ENCODE measurements at places on chromosomes 2 and 18. TPM values are rescaled to one million over a fixed set of nuclear protein-coding genes. Genes with fewer than 3 reads are reported as not detected.

FKBP1B gene
- 0.64 TPM for total RNA-seq

GRCh38 chr2:216918088-216918680 lies 58.3 kb upstream of the TNP1 start:
- no peak for DNase-seq

GRCh38 chr2:96877042-96877451 lies 7.2 kb upstream of the SEMA4C start:
- DNase-seq = no peak

DNA sequence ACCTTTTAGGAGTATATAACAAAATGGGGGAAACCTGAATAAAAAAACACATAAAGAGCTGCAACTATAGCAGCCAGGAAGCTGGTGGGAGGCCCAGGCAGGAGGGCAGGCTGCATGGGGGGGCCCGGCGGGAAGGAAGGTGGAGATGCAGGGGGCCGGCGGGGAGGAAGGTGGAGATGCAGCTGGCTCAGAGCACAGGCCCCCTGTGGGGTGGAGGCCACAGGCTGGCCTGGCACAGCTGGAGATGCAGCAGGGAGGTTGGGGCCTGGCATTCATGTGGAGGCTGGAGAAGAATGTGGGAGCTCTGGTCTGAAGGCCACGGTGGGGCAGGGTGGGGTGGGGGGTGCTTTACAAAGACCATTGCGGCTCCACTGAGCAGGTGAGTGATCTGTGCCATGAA lies 31.4 kb downstream of the FAM228A start:
- DNase-seq = no peak

DNA sequence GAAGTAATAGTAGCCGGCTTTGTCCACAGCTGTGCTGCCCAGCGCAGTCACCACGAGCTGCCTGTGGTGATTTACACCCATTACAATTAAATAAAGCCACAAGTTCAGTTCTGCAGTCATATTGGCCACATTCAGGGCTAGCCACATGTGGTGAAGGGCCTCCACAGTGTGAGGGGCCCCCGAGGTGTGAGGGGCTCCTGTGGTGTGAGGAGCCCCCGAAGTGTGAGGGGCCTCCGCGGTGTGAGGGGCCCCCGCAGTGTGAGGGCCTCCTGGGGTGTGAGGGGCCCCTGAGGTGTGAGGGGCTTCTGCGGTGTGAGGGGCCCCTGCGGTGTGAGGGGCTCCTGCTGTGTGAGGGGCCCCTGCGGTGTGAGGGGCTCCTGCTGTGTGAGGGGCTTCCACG lies 191.2 kb downstream of the CTIF start:
- DNase-seq = no peak

GRCh38 chr2:54384301-54385203 lies 71.6 kb upstream of the SPTBN1 start:
- DNase-seq = no peak

DNA sequence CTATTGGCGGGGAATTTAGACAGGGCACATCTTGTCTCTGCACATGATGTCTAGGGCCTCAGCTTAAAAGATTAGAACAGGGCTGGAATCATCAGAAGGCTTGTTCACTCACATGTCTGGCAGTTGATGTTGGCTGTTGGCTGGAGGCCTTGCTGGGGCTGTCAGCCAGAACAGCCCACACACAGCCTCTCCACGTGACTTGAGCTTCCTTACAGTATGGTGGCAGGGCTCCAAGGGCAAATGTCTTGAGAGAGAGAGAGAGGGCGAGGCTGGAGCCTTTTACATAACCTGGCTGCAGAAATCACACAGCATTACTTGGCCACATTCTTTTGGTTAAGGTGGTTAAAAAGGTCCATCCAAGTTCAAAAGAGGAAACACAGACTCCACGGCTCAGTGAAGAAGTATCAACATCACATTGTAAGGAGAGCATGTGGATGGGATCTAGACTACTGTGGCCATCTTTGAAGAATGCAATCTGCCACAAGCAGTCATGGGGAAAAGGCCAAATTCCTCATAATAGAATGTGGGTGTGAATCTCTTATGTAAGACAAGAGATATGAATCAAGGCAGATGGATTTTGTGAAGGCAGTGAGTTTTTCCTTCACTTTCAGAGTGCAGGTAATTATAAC lies 30.4 kb downstream of the SRSF7 start:
- no peak for DNase-seq
